ENCODE measurements at places on chromosomes 16 and 17.

GRCh38 chr17:4598776-4599504 is 14.6 kb downstream of the SMTNL2 start:
- DNase-seq = no peak

GRCh38 chr16:71472931-71473330 is 10.9 kb upstream of the ZNF23 start:
- DNase-seq = no peak

DNA sequence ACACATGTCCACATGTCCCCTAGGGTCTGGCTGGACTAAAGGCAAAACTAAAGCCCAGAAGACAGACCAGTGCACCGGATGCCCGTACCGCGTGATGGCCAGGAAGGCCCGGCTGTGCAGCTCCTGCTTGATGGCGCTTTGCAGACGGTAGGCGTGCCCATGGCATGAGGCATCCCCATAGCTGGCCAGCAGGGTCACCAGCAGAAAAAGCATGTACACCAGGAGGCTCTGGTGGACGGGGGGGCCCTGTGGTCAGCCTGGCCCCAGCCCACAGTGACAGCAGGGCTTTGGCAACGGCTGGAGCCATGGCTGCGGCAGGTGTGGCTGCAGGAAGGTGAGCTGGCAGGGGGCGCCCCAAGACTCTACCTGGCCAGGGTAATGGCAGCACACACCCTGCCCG is 42.8 kb downstream of the PKD1 start:
- DNase-seq = no peak

DNA sequence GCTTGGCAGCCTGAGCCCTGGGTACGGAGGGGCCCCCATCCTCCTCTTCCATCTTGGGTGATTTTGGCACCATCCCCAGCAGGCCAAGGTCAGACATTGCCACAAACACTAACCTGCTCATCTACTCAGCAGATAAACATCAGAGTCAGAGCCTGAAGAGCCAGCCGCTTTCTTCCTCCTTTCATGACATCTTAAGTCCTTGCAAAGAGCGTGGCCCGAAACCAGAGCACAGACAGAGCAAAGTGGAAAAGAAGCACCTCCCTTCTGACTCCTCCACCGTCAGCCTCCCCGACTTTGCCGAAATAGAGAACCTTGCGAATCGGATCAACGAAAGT is 60.4 kb upstream of the RPH3AL start:
- no peak for DNase-seq

DNA sequence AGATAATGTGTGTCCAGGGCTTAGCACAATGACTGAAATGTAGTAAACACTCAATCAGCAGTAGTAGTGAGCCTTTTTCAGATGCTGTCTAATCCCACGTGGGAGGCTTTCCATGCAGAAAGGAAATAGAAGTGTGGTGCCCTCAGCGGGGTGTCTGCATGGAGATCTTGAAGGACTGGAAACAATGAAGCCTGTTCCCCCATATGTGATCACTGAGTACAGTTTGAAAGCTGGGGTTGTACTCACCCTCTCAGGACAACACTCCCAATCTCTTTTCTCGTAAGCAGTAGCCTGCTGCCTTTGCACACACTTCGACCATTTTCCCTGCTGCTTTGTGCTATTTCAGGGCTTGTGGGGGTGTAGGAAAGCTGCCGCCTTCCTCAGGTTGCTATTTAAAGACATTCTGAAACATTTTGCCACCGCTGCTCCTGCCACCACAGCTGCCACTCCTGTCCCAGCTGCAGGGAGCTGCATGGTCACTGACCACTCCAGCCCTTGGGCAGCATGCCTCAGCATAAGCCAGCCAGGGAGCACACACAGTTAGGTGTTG is 40.6 kb upstream of the HAS3 start:
- no peak for DNase-seq

- peak; percentile 8 for DNase-seq
These were observed 41.8 kb downstream of the PSME3IP1 start for GRCh38 chr16:57144027-57144426.

- no peak for DNase-seq
These were observed 340.3 kb downstream of the FOXL1 start for GRCh38 chr16:86918637-86919036.

GRCh38 chr17:40345994-40346764 is 18.4 kb downstream of the GJD3 start:
- no peak for DNase-seq

DNA sequence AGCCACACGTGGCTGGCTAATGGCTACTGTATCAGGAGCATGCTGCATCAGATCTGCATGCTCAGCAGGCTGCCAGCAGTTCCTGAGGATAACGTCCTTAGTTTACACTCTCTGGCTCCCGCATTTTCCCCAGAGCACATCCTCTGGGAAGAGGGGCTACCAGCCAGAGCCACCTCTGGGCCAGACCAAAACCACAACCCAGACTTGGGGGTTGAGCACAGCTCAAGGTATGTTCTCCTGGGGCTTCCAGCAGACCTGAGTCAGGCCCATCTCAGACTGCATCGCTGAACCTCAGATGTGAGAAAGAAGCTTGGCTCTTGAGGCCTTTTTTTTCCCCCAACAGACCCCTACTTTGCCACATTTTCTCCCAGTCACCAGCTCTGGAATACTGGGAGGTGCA is 23.7 kb upstream of the WSCD1 start:
- DNase-seq = no peak

DNA sequence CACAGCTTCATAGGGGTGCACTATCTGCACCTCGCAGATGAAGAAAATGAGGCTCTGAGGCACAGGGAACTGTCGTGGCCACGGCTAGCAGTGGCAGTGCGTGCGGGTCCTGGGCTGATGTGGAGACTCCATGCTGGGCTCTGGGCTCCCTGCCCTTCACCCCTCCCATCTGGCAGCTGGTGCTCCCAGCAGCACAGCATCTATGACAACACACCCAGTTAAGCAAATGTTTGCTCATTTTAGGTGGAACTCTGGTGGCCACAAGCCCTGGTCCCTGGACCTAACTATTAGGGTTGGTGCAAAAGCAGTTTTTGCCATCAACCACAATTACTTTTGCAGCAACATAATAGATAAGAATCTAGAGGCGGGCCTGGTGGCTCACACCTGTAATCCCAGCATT is 30.9 kb downstream of the IFT140 start:
- no peak for DNase-seq

- DNase-seq = no peak
These were observed 24.5 kb upstream of the MILR1 start for GRCh38 chr17:64424324-64424849.

- no peak for DNase-seq
These were observed 20.4 kb downstream of the HDAC5 start for GRCh38 chr17:44102849-44103622.

GRCh38 chr16:82470620-82471152 is 156.1 kb upstream of the CDH13 start:
- no peak for DNase-seq

DNA sequence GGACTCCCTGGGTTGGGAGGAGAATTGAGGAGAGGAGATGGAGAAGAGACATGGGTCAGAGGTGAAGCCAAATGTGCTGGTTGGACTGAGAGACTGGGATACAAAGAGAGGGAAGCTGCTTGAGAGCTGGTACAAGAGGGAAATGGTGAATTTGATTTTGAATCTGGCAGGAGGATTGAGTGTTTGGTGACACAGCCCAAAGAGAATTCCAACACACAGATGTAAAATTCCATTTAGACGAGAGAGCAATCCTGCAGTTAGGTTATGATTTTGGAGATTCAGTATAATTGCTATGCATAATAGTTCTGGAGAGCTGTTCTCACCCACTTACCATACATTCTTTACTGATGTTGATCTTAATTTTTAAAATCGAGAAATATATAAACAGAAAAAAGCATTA is 57.7 kb downstream of the HSD17B2 start:
- no peak for DNase-seq

- DNase-seq = no peak
These were observed 135.2 kb downstream of the FTO start for GRCh38 chr16:53839150-53839549.

- no peak for DNase-seq
These were observed 193.6 kb downstream of the MAP2K6 start for GRCh38 chr17:69608141-69608540.

DNA sequence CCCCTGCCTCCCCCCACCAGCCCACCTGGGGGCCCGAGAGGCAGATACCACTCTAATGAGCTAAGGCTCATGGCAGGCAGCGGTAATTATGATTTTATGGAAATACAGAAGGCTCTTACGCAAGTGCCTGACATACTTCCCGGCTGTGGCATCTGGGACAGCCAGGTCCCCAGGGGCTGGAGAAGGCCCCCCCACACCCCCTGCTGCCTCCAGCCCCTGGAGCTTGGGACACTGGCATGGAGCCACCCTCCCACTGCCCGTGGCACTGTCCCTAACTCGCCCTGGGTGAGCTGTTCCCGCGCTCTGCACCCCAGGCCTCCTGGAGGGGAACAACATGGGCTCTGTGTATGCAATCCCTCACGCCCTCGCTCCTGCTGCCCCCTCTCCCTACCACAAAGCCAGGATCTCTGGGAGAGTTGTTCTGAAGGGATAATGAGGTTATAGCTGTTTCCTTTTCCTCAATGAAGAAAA is 5.4 kb upstream of the STAC2 start:
- DNase-seq = no peak

DNA sequence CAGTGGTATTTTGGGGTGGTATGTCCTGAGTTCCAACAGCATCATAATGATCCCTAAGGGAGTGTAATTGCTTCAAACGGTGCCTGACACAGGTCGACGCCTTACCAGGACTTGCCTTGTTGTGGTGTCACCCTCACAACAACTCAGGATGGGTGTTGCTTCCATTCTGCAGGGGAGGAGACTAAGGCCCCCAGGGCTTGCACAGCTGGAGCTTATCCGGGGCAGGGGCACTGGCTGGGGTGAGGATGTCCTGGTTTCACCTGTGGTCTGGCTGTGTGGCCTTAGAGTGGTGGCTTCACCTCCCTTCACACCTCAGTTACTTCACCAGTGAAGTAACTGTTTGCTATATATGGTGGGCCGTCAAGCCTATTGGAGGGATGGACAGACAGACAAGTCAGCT is 23.3 kb downstream of the LLGL2 start:
- DNase-seq = no peak

DNA sequence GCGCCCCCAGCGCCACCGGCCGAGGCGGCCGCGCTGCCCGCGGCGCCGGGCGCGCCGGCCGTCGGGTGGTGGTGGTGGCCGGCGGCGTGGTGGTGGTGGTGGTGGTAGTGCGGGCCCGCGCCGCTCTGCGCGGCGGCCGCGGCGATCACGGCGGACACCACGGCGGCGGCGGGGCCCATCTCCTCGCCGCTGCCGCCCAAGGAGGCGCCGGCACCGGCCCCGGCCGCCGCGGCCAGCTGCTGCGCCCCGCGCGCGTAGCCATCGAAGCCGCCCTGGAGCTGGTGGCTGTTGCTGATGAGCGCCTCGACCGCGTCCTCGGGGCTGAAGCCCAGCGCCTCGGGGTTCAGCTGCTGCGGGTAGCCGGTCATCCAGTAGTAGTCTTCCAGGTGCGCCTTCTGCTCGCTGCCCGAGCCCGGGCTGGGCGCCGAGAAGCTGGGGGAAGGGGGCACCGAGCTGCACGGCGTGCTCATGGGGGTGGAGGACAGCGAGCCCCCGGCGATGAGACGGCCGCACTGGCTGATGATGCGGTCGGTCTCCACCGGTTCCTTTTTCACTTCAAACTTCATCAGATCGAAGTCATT is 1.2 kb downstream of the MAF start:
- DNase-seq = no peak

GRCh38 chr16:64311241-64311640 is 810.6 kb downstream of the CDH11 start:
- DNase-seq = no peak

DNA sequence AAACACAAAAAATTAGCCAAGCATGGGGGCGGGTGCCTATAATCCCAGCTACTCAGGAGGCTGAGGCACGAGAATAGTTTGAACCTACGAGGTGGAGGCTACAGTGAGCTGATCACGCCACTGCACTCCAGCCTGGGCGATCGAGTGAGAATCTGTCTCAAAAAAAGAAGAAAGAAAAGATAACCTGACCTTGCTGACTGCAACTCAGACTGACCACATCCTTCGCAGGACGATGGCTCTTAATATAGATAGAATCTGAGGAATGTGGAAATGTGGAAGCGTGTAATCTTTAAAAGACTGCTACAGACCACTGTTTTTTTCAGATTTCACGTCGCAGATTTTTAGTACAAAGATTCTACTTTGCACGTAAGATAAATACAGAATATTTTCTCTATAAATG is 37.8 kb downstream of the KLHDC4 start:
- no peak for DNase-seq

GRCh38 chr17:47871048-47871447 is 20.1 kb upstream of the SP6 start:
- no peak for DNase-seq

DNA sequence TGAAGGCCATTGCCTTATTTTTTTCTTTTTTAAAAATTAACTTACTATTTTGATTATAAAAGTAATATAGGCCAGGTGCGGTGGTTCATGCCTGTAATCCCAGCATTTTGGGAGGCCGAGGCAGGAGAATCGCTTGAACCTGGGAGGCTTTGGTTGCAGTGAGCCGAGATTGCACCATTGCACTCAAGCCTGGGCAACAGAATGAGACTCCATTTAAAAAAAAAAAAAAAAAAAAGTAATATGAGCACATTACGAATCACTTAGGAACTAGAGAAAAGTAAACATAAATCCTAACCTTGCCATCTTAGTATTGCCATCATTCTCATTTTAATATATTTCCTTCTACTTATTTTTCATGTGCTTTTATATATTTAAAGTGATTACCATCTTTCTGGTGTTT is 12.9 kb upstream of the TACO1 start:
- no peak for DNase-seq

DNA sequence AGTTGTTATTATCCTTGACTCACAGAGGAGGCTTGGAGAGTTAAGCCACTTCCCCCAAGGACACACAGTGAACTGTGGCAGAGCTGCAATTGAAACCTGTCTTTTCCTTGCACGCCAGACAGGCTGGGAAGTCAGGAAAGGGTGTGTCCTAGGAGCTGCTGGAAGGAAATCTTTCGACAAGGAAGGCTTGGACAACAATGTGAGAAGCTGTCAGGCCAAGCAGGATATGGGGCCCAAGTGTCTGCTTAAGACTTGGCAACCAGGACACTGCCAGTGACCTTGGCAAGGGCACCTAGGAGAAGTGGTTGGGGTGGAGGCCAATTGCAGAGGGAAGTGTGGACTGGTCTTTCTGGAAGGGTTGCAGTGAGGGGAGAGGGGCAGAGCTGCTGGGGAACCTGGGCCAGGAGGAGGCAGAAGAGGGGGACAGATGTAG is 2.1 kb upstream of the CAMKK1 start:
- no peak for DNase-seq

Data from omental fat pad (tissue), 4 donors.